ENCODE measurements at places on chromosomes 1 and 21.
A peak's percentile ranks its signal among the peaks of the same experiment; 100 is the strongest.

DNA sequence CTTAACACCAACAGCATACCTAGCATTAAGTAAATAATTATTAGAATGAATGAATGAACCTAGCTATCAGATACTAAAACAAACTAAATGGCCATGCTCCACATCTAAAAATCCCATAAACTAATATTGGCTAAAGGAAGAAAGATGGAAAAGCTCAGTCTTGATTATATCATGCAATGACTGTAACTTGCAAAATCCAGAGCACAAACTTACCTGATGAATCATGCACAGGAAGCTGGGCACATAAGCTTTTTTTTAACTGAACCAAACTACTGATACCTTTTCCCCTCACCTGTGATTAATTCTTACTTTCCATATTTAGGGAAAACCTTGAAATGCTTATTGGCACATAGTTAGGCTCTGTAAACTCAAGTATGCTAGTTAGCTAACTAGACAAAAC, 70.2 kb downstream of the KIF14 start:
- no peak for DNase-seq

DNA sequence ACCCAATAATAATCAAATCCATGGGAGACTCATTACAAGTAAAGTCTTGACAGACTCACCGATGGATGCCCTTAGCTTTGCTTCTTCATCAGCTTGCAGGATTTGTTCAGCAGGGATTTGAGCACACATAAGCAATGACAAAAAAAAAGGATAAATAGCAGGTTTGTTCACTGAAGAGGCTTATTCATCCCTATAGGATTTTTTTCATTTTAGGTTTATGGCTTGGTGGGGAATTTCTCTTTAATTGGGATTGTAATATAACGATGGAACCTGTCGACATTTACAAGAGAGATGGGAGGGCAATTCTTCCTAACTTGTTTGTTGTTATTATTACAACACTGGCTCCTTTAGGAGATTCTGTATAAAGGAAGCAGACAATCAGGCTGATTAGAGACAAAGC, 649.1 kb upstream of the PLXNA2 start:
- no peak for DNase-seq

- DNase-seq, result no peak
Measured at GRCh38 chr1:199033661-199034060, 394.8 kb downstream of the PTPRC start.

DNA sequence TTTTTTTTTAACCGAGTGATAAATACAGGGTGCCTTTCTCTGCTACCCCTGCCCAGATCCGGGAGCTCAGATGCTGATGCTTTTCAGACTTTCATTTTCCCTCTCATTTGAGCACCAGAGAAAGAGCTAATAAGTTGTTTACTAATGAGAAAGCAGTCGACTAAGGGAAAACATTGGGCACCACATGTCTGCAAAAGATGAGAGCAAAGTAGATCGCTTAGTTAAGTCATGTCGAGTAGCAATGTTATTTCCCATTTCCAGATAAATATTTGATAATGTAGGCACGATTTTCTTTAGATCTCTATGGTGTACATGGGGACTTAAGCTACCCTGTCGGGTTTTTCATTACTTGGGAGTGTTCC, 1.2 kb downstream of the PKN2 start:
- no peak for DNase-seq

DNA sequence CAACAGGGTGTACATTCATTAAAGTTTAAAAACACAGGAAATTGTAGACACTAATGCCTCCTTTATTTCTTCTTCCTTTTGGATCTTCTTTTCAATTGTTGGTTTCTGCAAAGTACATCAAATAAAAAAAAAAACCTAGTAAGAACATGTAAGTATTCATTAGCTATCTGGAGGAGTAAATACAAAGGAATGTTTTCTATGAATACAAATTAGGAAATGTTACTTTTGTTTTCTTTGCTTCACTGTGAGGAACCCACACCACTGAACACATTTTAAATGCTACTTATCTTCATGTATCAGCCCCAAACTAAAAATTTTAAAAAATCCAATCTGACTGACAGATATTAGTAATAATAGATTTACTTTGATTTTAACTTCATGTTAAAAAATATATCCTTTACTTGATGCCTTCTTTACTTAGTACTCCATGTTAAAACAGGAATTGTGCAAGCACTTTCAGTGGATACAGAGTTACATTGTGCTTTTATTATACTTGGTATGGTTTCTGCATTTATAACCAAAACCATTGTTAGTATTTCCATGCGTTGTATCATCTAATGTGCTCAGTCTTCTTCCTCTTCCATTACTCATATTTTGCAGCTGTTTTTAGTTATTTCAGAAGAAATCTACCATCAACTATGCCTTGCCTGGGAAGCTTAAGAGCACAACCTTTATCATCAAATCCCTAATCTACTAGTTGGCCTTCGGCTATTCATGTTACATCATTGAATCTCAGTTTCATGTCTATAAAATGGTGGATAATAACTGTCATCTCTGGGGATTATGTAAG, 236.9 kb upstream of the DPYD start:
- no peak for DNase-seq

- DNase-seq, result no peak
Measured at GRCh38 chr1:44416408-44416807, 11.4 kb downstream of the RNF220 start.

DNA sequence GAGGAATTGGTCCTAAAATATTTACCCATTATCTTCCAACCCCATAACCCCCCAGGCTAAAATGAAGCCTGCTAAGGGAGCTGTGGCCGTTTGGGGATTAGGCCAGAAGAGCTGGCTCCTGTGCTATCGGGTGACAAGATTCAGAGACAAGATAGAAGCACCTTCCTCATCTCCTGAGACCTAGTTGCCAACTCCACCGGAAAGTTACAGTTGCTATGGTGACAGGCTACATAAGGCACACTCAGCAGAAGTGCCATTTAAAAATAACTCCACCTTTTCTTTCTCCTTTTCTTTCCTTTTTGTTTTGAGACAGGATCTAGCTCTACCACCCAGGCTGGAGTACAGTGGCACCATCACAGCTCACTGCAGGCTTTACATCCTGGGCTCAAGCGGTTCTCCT, 43.6 kb upstream of the ROR1 start:
- no peak for DNase-seq

DNA sequence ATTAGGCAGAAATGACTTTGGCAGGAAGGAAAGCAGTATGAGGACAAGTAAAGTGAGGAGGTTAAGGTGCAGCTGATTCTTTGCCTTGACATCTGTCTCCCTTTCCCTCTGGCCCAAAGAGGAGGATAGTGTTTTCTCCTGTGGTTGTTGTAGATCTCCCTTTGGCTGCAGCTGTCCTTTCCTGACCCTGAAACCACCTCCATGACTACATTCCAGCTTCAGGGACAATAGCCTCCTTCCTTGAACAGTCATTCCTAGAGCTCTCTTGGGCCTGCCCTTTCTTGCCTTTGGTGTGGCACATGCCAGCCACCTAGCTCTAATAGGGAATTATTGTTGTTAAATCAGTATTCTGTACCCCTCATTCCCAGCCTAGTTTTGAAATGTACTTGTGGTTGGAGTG, 6.2 kb downstream of the ZMYM1 start:
- no peak for DNase-seq

- no peak for DNase-seq
Measured at GRCh38 chr21:36441715-36442114, 38.2 kb downstream of the CLDN14 start.

GRCh38 chr21:36436829-36437744, 42.8 kb downstream of the CLDN14 start:
- DNase-seq, result no peak

GRCh38 chr1:94905207-94905606, 21.7 kb downstream of the CNN3 start:
- DNase-seq, result no peak

GRCh38 chr21:27703791-27704190, 736.9 kb upstream of the ADAMTS5 start:
- DNase-seq, result no peak

- DNase-seq, result peak; percentile 69
Measured at GRCh38 chr1:25017436-25018109, 87.5 kb upstream of the RUNX3 start.

GRCh38 chr1:27726173-27727044, 648 bp downstream of the FAM76A start:
- DNase-seq, result peak; percentile 85

- no peak for DNase-seq
Measured at GRCh38 chr1:233241759-233242158, 53.8 kb downstream of the PCNX2 start.

GRCh38 chr1:214476986-214477870, 74.2 kb downstream of the PTPN14 start:
- DNase-seq, result no peak

DNA sequence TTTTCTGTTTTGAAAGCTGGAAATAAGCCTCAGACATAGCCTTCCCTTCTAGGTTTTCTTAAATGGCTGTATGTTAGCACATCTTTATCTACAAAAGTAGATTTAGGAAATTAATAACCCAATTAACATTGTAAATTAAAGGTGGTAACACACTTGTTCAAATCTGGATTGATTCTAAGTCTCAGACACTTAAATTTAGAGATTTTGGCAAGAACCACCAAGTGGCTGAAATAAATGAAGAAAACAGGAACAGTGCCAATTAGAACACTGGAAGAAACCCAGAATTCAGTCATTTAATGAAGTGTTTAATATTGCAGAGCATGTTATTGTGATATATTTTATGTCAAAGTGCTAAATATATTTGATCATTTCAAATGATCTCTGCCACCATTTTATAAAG, 628.2 kb downstream of the USP25 start:
- no peak for DNase-seq

DNA sequence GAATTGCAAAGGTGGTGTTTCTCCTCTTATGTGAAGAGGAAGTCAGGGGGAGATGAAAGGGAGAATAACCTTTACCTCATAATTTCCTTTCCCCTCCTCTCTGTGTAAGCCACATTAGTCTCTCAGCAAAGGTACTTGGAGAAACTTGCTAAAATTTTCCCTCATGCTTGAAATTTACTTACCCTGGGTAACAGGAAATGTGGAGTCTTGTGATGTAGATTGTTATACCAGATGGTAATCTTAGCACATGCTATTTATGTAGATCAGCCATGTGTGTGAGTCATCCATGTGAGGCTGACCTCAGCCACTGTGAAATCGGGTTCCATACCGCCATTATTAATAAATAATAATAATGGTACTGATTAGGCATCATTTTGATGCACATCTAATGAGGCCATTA, 128.4 kb downstream of the TGFB2 start:
- no peak for DNase-seq

- DNase-seq, result no peak
Measured at GRCh38 chr1:219732814-219733491, 120.0 kb upstream of the ZC3H11B start.

GRCh38 chr1:205563927-205564441, 59.5 kb downstream of the CDK18 start:
- peak; percentile 32 for DNase-seq

DNA sequence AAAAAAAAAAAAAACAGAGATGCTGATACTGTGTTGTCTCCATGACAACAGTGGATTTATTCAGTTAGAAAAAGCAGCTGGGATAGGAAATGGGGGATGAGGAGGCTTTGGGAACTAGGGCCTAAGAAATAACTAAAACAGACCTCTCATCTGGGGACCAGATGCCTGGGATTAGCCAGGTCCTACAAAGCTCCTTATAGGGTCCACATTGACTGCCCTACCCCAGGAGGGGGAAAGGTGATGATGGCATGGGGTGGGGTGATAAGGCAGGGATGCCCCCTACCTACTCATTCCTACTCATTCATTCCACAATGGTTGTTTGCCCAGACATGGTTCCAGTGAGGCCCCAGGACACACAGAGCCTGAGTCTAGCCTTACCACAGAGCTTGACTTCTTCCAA, 131.2 kb downstream of the PLXNA2 start:
- no peak for DNase-seq

DNA sequence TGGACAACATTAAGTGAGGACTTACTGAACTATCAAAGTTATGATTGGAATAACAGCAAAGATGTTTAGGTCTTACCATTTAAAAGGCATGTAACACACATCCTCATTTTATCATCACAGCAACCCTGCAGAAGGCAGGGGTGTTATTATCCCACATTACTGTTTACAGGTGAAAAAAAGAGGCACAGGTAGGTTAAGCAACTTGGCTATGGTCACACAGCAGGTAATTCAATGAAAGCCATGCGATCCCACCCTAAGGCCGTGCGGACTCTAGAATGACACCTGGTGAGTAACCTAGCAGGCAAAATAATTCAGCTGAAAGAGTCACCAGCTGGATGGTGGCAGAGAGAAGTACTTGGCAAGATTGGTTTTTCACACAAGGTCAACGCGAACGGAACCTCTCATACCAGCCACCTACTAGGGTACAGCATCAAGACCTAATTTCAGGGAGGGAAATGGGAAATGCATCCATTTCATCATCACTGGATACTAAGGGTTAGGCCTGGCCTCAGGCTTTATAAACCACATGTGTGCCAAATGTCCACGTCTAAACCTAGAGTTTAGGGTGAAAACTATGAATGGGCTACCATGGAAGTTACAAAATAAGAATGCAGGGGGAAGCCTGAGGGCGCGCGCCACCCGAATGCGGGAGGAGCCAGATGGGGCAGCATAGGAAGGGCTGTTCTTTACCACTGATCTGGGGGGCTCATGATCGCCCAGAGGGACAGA, 85.3 kb downstream of the SLC66A1 start:
- no peak for DNase-seq

- no peak for DNase-seq
Measured at GRCh38 chr1:28110555-28110954, 22.1 kb upstream of the EYA3 start.

All from ecto neural progenitor cell (in vitro differentiated cells).